ENCODE measurements at places on chromosomes 1 and 21. TPM values are rescaled to one million over a fixed set of nuclear protein-coding genes. Genes with fewer than 3 reads are reported as not detected.

Gene SH2D1B
- 1.9 TPM for total RNA-seq

Gene POFUT2
- total RNA-seq, result 29.1 TPM

Gene ZZZ3
- 44.5 TPM for total RNA-seq

Gene TNFRSF1B
- 67.0 TPM for total RNA-seq

Gene INAVA
- total RNA-seq, result 7.8 TPM

Gene MNDA
- total RNA-seq, result 84.3 TPM

Gene RIMKLA
- total RNA-seq, result 7.1 TPM

Gene ITLN2
- 30.7 TPM for total RNA-seq

Gene HLX
- total RNA-seq, result 18.5 TPM

Gene TARDBP
- 117 TPM for total RNA-seq

Gene TPTE
- not detected for total RNA-seq

Gene DNAJC6
- 10.5 TPM for total RNA-seq

Gene NPHS2
- total RNA-seq, result not detected

Gene TSPEAR
- 0.27 TPM for total RNA-seq

Gene C1orf174
- total RNA-seq, result 19.8 TPM

Gene EFHD2
- 100 TPM for total RNA-seq

Gene SPRR1B
- not detected for total RNA-seq

Gene ERICH3
- 8.1 TPM for total RNA-seq

GRCh38 chr1:240435996-240436566 is 175.9 kb downstream of the GREM2 start:
- no peak for DNase-seq

GRCh38 chr1:26110731-26111529 is 694 bp upstream of the PDIK1L start:
- DNase-seq, result peak; percentile 89

DNA sequence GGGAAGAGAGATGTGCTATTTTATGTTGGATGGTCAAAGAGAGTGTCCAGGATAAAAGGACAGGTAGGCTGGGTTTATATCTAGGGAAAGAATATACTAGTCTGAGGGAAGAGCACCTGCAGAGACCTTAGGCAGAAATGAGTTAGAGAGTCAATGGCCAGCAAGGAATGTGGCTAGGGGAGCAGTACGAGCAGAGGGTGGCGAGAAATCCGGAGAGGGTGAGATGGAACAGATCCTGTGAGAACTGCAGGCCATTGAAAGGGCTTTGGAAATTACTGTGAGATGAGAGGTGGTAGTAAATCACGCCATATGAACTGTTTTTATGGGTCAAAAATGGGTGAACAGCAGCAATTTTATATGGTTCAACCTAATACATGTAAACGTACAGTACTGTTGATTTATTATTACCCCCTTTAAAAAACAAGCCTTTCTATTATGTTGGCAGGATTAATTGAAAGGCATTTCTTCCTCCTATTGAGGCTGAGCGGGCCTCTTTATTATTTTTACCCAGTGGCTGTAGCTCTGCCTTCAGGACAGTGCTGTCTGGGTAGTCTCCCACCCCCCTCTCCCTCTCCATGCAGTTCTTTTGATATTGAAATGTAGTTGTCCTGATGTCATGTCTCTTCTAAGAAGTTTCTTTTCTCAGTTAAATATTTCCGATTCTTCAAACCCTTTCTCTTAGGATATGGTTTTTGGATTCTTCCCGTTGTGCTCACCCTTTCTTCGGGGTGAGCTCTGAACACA is 75.2 kb upstream of the CD1D start:
- DNase-seq, result no peak

DNA sequence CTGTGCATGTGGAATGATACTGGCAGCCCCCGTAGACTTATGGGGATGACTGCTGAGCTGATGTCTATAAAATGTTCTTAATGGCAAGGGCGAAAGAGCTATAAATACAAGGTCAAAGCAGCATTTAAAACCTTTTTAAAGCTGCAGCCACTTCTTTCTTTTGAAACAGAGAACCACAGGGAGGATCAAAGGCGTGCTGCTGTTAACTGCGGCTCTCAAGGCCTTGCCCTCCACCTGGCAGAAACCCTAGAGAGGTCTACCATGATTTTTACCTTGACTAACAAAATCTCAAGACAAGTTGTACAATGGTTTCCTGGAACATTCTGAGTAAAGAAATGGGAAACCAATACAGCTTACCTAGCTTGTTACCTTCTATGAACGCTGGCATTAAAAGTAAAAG is 89.7 kb downstream of the SLC45A1 start:
- no peak for DNase-seq

GRCh38 chr1:25875154-25875855 is at the start of gene PAQR7:
TSS of gene PAQR7 (minus strand) at chr1:25875708. CDS start at chr1:25863839, 11,869 bp downstream.
- DNase-seq, result peak; percentile 84

- DNase-seq, result no peak
These were observed 93.4 kb downstream of the ADARB1 start for GRCh38 chr21:45167796-45168222.

DNA sequence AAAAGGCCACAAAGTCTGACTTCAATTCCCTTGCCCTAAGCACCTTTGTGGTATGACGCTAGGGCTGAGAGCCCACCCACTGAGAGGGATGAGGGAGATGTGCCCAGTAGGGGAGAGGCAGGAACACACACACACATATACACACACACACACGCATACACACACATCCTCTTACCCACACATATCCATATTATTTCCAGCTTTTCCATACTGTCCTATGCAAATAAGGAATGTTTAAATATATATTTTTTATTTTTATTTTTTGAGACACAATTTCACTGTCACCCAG is 3.0 kb downstream of the RAB25 start:
- no peak for DNase-seq

DNA sequence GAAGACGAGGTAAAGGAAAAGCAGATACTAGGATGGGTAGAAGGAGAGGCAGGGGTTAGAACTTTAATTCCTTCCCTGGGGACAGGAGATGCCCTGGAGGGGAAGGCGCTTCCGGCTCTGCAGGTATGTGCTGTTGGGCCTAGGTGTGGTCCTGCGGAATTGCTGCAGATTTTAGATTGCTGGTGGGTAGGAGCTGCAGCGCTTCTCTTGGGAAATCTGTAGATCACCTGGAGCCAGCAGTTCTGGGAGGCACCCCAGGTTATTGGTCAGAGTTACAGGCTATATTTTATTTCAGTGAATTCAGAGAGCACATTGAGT is 1.1 kb downstream of the MGST3 start:
- DNase-seq, result no peak

- peak; percentile 87 for DNase-seq
These were observed 122.2 kb upstream of the VAMP3 start for GRCh38 chr1:7648761-7649384.

DNA sequence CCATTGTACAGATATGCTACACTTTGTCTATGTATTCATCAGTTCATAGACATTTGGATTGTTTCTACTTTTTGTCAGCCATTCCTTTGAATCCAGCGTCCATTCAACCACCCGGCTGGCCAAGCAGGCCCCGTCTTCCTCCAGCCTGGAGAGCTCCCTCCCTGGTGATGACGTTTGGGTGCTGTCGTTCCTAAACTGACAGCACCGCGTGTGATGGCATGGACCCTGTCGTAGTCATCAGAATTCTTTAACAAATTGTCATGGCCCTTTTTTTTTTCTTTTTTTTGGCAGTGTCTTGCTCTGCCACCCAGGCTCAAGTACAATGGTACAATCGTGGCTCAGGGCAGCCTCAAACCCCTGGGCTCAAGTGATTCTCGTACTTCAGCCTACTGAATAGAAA is 138.6 kb upstream of the ERRFI1 start:
- DNase-seq, result no peak

DNA sequence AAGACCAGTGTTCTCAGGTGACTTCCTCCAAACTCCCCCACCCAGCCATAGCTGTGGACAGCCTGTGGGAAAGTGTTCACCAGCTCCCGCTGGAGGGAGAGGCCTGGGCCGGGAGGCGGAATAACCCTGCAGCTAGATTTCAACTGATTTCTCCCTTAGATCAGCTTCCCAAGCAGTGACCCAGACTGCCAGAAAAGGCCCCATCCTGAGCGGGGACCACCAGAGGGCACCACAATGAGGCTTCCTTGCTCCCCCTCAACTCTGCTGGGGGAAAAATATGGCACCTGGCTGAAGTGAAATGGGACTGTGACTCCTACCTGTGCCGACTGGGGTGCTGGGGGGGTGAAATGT is 50.8 kb downstream of the RHBG start:
- DNase-seq, result no peak

GRCh38 chr1:36748466-36748865 is 265.8 kb upstream of the CSF3R start:
- DNase-seq, result no peak

- DNase-seq, result no peak
These were observed 74.2 kb upstream of the PGD start for GRCh38 chr1:10324627-10325026.

DNA sequence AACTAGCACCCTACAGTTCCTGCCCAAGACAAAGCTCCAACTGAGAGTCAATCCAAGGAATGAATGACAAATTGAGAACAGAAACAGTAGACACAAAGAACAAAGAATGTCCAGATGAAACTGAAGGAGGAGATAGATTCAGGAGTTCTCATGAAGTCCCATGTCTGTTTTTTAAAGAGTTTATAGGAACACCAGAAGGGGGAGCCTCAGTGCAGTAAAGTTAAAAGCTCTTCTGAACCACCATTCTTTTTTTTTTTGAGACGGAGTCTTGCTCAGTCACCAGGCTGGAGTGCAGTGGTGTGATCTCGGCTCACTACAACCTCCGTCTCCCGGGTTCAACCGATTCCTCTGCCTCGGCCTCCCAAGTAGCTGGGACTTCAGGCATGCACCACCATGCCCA is 323.6 kb downstream of the MRPL39 start:
- DNase-seq, result no peak

- no peak for DNase-seq
These were observed 88.0 kb downstream of the HHAT start for GRCh38 chr1:210416681-210417080.

- DNase-seq, result no peak
These were observed 21.9 kb downstream of the PEA15 start for GRCh38 chr1:160227034-160227433.

DNA sequence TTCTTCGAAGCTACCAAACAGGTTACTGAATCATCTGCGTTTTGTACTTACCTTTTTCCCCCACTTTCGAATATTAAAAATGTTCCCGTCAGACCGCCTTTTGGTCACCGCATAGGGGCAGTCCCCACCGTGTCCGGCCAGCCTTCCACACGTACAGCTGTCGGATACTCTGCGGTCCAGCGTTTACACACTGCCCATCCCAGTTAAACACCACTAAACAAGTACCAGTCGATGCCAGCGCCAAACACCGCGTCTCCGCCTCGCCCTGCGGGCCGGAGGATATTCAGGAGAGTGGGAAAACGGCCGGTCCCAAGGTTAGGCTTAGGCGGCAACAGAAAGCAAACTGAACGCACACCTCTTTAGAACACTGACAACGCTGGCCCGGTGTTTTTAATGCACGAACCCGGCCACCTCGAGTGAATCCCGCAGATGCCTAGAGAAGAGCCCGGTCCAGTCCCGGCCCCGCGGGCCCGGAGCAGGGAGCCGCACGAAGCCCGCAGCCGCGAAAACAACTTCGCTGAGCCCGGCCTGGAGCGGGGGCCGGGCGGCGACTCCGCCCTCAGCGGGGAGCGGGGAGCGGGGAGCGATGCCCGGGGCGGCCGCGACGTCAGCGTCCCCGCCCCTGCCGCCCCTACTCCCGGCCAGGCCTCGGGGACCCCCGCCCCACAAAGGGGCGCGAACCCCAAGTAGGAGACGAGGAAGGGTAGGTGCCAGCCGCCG is 730 bp upstream of the PHF13 start:
- peak; percentile 74 for DNase-seq

- DNase-seq, result no peak
These were observed 3.7 kb upstream of the JAM2 start for GRCh38 chr21:25635310-25635709.

GRCh38 chr1:246583448-246584185 is 17.4 kb downstream of the CNST start:
- no peak for DNase-seq

DNA sequence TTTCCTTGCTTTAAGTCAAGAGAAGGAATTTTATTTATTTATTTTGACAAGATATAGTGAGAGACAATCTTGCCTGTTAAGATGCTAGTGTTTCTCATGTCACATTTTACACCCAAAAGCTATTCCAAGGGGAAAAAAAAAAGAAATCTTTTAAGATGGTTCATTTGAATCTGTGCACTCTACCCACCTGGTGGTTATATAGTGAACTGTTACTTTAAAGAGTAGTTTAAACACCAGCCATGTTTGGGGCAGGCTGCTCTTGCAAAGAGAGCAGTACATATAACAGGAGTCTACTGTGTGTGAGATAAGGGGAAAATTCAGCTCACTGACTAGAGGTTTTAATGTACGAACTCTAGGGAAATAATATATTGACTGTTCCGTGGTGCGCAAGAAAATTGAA is 3.3 kb upstream of the ELAVL4 start:
- DNase-seq, result no peak

GRCh38 chr1:90558754-90559378 is 158.2 kb downstream of the BARHL2 start:
- no peak for DNase-seq

- DNase-seq, result no peak
These were observed 333.6 kb downstream of the DUSP10 start for GRCh38 chr1:221408117-221408803.

DNA sequence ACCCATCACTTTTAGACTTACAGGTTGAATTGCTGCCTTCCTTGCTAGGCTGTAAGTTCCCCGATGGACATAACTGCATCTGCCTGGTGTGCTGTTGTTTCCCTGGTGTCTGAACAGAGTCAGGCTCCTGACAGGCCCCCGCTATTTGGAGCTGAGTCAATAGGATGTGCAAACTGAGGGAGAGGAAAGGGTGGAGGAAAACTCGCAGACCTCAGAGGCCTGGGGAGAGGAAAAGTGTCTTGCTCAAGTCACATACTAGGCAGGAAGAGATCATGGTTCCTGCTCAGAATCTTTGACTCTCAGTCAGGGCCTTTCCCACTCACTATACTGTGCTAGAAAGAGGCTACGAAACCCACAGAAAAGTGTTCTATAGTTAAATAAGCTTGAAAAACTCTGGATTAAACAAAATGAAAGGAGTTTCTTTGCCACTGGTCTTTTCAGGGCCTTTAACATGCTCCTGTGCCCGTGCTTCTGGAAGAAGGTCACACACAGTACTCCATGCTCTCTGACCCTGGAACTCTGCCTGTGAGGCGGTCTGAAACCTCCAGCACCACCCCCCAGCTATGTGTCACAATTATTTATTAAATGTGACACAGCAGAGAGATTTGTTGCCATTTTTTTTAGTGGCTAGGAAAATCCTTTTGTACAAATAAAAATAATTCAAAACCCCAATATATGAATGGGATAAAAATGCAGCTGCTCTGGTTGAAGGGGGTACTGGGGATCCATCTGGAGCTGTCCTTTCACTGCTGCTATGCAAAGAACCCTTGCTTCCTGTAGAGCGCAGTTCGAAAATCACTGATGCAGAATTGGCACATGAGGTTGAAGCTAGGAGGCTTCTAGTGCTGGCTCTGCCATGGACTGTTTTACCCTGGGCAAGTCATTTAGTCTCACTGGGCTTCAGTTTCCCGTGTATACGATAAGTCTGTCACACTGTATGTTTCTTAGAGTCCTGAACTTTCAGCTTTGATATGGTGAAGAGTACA is 20.1 kb upstream of the CDCP2 start:
- no peak for DNase-seq

GRCh38 chr1:29548091-29548490 is 311.8 kb downstream of the PTPRU start:
- DNase-seq, result no peak
